ENCODE measurements at places on chromosomes 2 and 18.

DNA sequence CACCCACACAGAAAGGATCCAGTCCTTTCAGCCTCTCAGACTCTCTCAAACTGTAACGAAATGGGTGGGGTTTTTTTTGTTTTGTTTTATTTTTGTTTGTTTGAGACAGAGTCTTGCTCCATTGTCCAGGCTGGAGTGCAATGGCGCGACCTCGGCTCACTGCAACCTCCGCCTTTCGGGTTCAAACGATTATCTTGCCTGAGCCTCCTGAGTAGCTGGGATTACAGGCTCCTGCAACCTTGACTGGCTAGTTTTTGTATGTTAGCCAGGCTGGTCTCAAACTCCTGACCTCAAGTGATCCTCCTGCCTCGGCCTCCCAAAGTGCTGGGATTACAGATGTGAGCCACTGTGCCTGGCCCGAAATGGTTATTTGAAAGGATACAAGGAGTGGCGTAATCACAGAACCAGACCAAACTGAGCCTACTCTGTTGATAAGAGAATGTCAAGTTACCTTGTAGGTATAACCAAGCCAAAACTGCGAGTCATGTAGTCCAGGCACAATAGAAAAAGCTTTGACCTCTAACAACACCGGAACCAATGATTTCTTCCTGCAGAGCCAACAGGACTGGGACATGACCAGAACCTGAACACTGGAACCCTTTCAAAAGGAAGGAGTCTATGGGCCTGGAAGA, 72.5 kb downstream of the NCAPH start:
- no peak for DNase-seq

- no peak for DNase-seq
Measured at GRCh38 chr18:68041327-68041726, 524.8 kb upstream of the DSEL start.

DNA sequence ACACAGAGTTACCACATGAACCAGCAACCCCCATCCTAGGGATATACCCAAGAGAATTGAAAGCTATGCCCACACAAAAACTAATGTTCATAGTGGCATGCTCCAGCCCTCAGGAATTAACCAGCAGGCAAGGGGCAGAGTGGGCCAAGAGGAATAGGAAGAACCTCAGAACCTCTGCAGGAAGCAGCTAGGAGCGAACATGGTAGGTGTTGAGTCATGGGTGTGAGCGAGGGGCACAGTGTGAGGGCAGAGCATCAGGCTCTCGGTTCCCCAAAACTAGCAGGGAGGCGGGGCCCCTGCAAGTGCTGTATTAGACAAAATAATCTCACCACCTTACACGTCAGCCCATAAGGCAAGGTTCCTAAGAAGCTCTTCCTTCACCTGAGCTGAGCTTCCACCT, 5.6 kb upstream of the RUFY4 start:
- DNase-seq: no peak

- no peak for DNase-seq
Measured at GRCh38 chr2:126882181-126882580, 16.5 kb upstream of the TEX51 start.

DNA sequence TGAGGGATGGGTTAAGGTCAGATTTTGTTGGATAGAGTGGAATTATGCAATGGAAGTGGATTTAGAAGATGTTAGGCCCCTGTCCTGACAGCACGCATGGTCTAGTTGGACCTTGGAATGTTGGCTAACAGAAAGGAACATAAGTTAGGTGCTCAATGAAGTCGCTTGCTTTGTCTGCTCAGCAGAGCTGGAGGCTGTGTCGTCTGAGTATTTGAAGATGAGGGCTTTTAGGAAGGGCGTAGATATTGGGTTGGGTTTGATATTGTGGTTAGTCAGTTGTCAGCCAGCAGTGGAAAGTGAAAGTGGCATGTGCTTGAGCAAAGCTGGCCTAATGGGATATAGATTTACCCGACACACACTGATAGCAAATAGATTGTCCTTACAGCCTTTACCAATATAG, 239.3 kb downstream of the PRKCE start:
- DNase-seq: no peak

GRCh38 chr2:73141896-73142295, 29.1 kb upstream of the RAB11FIP5 start:
- DNase-seq: no peak

- DNase-seq: no peak
Measured at GRCh38 chr2:3674066-3674845, 16.3 kb downstream of the ALLC start.

GRCh38 chr2:50355891-50356290, 676.0 kb downstream of the NRXN1 start:
- DNase-seq: no peak

GRCh38 chr18:59566533-59566971, 130.7 kb downstream of the CCBE1 start:
- DNase-seq: no peak

- DNase-seq: no peak
Measured at GRCh38 chr2:88245109-88245508, 75.0 kb downstream of the THNSL2 start.

DNA sequence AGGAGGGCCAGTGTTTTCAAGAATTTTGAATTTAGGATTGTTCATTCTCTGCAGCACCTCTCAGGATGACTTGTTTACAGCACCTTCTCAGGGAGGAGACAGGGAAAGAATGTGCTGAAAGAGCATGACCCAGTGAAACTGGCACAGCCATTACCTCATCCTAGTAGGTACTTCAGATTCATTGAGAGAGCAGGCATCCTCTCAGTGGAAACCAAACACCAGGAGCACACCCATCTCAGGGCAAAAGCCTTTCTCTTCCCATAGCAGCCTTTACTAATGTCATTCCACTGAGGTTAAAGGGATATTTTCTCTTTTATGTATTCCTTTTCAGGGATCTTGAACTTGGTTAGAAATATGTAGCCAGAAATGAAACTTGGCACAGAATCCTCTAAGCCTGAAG, 2.6 kb downstream of the MAP2 start:
- no peak for DNase-seq

DNA sequence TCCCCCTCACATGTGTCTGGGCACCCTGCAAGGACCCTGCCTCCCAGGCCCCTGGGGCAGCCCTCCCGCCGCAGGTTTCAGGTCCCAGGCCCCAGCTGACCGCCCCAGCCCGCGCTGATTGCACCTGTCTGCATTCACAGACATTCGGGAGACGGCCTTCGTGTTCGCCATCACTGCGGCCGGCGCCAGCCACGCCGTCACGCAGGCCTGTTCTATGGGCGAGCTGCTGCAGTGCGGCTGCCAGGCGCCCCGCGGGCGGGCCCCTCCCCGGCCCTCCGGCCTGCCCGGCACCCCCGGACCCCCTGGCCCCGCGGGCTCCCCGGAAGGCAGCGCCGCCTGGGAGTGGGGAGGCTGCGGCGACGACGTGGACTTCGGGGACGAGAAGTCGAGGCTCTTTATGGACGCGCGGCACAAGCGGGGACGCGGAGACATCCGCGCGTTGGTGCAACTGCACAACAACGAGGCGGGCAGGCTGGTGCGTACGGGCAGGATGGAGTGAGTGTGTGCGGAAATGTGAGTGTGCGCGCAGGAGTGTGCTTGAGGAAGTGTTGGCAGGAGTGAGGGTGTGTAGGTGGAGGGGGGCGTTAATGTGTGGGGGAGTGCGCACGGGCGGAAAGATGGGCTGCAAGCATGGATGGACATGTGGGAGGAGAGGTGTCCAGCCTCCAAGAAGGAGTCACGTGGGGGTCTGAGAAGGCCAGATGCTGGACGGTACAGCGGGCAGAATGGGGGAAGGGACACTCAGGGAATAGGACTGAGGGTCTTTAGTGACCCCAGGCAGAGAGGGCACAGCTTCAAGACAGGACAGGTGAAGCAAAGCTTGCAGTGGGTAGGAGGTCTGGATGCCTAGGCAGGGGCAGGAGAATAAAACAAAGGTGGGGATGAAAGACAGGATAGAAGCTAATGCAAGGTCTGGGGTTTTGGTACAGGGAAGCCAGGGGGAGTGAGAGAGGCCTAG, 9.0 kb upstream of the WNT10A start:
- no peak for DNase-seq

- no peak for DNase-seq
Measured at GRCh38 chr18:53534695-53535094, 689.8 kb downstream of the MBD2 start.

DNA sequence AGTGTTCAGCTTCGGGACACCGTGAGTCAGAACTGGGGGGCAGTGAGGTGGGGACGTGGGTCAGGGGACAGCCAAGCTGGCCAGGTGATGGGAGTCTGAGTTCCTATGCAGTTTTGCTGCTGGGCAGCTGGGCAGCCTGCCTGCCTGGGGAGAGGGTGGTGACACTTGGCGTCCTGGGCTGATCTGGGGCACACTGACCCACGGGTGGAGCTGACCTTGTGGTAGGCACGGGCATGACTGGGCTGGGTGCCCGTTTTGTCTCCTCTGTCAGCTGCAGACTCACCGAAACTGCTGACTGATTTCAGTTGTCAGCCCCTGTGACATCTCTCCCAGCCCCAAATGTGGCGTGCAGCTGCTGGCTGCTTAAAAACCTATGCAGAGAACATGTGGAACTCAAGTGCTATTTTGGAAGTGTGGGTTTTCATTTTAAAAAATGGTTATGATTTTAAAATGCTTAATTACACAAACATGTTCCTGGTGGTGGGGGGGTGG, 32.6 kb upstream of the E2F6 start:
- DNase-seq: no peak

- no peak for DNase-seq
Measured at GRCh38 chr2:85852152-85852840, 36.5 kb downstream of the ST3GAL5 start.

DNA sequence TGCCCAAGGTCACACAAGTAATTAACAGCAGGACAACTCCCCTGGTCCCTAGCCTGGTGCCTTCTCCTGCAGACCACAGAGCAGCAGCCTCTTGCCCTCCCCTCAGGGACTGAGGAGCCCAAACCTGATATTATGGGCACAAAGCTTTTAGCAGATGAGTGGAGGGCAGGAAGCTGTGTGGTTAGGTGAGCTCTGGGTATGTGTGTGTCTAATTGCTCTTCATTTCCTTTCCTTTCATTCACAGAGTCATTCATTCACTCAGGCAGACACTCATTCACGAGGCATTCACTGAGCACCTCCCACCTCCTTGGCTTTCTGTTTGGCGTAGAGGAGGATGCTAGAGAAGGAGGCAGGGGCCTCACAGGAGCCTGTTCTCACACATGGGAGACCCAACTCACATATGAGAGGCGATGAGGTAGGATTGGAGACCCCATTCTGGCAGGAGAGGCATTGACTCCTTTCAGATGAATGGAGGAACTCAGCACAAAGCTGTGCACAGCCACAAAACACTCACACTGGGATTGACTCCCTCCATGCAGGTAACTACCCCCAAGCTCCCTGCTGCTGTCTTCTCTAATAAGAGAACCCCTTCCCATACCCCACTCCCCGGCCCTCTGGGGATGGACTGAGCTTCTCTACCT, 306.8 kb upstream of the SKOR2 start:
- no peak for DNase-seq

GRCh38 chr2:20728114-20728758, 61.3 kb downstream of the GDF7 start:
- DNase-seq: no peak

DNA sequence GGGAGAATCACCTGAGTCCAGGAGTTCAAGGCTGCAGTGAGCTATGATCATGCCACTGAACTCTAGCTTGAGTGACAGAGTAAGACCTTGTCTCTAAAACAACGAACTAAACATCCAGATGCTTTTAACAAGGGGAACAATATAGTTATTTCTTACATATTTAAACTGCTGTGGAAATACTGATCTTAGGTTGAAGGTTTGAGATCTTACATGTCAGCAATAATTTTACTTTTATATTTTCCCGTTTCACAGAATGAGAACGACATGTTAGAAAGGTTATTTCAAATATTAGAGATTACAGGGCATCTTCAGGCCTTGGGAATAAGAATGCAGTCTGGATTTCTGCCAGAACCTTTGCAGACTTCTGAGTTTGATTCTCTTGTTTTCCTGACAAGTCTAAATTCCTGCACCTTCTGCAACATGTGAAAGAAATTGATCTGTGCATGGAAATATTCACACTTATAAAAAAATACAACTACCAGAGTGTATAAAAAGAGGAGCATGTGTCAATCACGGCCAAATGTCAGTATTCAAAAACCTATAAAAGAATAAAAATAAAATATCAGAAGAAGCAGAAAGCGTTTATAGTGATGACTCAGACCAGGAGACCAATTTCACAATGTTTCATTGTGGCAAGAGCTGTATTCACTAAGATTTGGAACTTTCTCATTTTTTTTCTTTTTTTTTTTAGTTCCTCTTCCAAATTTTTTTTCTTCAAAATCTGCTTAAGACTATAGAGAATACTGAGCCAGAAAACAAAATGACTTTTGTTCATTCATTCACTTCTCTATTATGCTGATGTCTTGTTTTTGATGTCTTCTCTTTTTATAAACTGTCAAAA, 29.6 kb downstream of the COLEC12 start:
- no peak for DNase-seq

- DNase-seq: no peak
Measured at GRCh38 chr2:226151157-226151556, 648.5 kb downstream of the IRS1 start.

DNA sequence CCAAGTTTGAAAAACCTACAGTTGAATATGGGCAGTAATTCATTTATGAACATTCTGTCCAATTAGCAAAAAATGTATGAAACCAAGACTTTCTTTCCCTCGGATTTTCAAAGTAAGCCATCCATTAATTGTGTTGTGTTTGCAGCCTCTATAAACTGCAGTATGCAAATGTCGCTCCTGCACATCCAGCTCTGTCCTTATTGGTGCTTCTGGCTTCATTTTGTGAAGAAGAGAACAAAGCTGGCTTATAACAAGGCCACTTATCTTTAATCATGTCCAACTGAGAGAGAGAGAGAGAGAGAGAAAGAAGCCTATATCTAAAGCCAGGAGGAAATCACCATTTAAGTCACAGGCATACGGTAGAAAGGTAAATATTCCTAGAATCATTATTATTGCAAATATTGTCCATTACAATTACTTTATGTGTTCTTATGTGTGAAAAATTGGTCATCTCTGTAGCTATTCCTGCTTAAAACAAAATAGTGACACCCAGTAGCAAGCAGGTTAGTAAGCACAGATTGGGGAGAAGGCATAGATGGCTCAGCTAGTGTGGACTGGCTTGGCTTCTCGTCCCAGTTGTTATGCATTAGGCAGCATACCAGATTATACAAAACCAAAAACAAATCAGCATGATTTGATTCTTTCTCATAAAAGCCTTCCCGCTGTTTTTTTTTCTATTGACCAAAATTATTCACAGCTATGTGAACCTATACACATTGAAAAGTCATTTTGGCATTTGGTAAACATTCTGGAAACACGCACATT, 726.4 kb upstream of the SOX11 start:
- no peak for DNase-seq

GRCh38 chr2:123688231-123688940, 336.7 kb upstream of the CNTNAP5 start:
- no peak for DNase-seq

DNA sequence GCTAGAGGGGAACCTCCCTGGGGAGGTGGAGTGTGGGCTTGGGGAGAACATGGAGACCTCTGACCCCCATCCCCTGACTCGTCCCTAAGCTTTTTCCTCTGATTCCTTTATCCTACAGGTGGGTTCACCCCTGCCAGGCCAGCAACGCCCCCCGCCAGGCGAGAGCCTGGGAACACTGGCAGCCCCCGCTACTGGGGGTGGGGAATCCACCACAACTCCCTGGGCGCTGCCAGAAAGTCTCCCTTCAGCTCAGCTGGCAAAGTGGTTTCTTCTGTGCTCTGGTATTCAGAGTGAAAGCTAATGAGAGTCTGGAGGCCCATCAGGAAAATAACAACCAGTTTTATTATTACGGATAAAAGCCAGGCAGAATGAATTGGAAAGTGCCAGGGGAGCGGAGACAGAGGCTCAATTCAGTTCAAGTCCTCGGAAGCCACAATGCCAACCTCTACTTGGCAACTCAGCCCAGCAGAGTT, 2.8 kb downstream of the DIPK1C start:
- no peak for DNase-seq

Measured in T-helper 1 cell (primary cell).